Forelimb muscle (tissue), 1 donor: ENCODE measurements at places on chromosomes 2 and 18.

DNA sequence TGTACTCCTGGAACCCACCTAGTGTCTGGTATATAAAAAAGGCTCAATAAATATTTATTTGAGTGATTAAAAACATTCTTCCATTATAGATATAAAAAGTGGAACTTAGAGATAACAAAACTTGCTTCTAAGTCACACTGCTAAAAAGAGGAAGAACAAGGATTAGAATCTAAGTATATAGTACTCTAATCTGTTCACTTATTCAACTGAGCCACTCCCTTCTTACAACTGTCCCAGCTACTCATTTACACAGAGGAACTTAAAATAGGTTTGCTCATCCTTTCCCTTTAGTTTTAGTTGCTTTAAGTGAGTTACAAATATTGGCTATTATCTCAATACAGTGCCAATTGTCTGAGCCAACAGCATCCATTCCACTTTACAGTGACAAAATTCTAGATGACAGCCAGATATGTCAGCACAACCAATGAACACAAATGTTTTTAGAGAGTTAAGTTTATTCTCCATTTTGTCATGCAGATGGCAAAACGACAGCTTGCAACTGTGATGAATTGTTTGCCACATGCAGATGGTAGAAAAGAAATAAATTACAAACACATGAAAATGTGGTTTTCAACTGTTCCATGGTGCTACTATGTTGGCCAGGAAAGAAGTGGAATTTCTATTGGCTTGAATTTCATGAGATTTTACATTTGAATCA, 280.7 kb upstream of the ZC3H15 start:
- peak; percentile 45 for DNase-seq

DNA sequence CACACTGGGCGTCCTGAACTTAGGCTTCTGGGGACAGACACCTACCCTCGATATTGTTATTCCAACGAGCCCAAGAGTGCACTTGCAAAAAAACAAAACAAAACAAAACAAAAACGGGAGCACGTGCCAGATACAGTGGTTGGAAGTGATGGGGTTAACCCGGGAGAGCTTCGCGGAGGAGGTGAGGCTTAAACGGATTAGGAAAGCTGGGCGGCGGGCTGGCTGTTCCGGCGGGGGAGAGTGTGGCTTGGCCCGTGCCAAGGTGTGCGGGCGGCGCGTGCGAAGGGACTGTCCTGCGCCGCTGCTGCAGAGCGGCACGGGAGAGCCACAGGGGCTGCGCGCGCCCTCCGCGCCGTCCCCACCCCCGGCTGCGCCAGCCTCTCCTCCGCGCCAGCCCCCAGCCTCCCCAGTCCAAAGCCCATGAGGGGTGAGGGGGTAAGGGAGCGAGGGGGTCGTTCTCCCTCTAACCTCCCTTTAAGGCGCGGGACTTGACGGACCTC, 1.5 kb upstream of the SLC30A3 start:
- DNase-seq: no peak

- DNase-seq: no peak
These were observed 191.1 kb downstream of the STK39 start for GRCh38 chr2:168056242-168056787.

DNA sequence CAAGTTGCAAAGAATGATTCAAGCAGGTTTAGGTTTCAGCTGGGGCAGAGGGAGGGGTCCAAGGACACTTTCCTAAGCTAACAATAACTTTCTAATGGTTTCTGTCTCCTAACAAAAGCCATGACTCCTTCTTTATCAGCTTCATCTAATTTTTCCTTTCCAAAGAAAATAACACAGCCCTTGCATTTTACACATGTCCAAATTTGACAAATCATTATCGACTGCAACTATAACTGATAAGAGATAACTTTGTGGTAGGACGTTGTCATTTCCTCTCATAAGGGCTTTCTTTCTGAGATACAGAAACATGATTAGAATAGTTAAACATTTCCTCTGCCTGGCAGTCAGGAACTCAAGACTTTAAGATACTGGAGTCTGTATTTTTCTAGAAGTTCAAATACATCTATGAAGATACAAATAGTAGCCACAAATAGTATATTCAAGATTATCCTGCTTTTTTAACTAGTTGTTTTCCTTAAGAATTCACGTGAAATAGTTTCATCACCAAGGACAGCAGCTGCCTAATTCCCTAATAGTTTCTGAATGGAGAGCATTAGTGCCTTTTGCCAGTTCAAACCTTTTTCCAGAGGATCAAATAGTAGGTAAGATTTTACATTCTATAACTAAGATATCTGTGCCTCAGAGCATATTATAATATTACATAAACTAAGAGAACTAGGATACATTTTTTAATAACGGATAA, 263.2 kb downstream of the EXOC6B start:
- no peak for DNase-seq

DNA sequence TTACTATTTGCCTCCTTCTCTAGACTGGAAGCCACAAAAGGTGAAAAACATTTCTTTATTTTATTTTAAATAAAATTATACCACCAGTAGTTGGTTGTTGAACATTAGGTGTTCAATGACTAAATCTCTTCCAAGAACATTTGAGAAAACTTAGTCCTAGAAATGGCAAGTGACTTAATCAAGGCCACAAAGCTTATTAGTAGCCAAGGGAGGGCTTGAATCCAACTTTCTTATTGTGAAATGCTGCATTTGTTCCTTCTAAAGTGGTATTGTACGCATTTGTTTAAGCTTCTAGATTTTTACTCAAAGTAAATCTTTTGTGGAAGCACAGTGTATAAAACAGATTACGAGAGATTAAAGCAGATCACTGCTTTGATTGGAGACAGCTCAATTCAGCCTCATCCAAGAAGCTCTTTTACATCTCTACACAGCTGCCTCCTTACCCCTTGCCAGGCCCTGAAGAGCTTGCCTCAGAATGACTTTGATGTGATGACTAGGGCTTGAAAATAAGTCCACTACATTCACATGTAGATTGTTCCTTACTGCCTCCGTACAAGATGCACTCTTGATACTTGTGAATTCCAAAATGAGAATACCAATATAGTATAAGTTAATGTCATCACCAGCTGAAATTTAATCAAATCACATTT, 244.8 kb downstream of the XIRP2 start:
- no peak for DNase-seq

DNA sequence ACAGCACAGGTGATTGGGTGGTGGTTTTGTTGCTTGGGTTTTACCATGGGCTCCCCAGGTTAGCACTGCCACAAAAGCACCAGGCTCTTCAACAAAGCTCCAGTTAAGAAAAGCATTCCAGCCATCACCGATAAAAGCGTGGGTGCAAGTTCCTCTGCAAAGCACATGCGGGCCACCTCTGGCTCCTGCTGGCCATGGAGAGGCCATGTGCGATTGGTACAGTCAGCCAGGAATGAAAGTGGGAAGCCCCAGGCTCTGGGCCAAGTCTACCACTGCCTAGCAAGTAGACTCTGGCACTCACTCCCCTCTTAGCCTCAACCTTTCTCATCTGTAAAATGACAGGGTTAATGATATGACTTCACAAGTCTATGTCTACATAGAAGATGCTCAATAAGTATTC, 36.0 kb downstream of the BCL11A start:
- no peak for DNase-seq

DNA sequence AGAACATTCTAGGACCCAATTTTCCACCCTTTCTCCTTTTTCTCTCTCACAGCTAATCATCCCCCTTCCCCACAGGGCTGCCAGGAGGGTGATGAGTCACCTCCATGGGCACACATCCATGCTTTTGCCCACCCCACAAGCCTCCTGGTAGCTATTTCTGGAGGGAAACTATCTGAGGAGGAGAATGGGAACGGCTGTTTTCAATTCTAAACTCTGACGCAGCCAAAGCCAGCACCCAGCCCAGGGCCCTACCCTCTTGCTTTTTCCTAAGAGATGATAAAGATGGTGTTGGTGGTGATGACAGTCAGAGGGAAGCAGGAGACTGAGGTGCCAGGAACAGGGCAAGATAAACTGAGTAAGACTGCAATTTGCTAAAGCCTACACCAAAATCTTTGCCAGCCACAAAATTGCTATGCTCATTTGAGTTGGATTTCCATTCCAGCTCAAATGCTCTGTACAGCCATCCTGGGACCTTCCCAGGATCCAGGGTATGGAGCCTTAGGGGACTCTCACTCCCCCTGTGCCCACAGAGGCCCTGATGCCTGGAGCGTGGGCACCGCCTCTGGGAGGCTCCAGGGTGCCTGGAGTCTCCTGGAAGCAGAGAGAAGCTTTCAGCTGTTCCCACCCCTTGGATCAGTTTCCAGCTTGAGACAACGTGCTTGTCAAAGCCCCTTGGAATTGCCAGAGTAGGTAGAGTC, 62.0 kb upstream of the FZD7 start:
- DNase-seq: no peak
